ENCODE measurements at places on chromosomes 11 and 22. TPM values are rescaled to one million over a fixed set of nuclear protein-coding genes. Genes with fewer than 3 reads are reported as not detected.

Gene SLC22A8
- not detected for total RNA-seq

Gene TEAD1
- total RNA-seq: 240 TPM

Gene MMP13
- total RNA-seq: not detected

DNA sequence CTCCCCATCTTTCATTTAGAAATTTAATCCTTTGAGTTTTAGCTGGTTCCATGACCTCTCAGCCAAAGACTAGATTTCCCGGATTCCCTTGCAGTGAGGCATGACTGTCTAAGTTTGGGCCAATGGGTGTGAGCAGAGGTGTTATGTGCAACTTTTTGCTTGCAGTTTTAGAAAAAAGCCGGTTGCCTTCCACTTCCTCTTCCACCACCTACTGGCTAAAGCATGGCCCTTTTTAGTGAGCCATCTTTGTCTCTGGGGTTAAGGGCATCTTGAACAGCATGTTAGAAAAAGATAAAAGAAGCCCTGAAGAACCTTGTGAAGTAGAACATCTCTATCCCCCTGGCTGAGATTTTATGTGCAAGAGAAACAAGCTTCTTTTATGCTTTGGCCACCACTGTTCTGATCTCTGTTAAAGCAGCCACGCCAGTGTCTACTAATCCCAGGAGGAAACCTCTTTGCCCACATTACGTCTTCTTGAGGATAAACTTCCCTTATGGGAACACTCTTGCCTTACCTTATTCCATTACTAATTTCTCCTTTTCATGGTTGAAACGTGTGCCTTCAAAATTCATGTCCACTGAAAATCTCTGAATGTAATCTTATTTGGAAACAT, 279.9 kb downstream of the TENM4 start:
- DNase-seq: no peak

GRCh38 chr11:100940111-100940510, 189.5 kb downstream of the PGR start:
- DNase-seq: no peak

DNA sequence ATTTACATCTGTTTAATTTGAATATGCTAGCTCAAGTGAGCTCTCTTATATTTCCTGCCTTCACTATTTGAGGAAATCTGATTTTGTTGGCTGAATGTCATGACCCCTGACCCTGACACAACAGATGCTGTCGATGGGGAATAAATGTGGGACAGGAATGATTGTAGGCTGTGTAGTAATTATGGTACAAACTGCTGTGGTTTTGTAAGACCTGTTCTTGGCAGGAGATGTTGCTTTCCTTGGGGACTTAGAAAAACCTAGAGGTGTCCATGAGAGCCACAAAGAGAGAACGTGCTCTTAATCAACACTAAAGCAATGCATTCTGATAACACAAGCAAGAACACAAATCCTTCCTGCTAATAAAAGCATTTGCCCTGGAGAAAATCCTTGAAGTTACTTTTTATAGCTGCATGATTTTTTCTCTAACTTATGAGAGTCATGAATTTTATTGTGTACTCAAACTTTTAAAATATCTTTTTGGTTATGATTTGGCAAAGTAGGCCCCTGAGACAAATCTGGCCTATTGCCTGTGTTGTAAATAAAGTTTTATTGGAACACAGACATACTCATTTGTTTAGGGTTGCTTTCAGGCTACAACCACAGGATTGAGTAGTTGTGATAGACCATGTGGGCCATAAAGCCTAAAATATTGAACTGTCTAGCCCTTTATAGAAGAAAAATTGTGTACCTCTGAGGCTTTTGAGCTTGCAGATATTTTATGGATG, 90.2 kb downstream of the DDX10 start:
- no peak for DNase-seq

DNA sequence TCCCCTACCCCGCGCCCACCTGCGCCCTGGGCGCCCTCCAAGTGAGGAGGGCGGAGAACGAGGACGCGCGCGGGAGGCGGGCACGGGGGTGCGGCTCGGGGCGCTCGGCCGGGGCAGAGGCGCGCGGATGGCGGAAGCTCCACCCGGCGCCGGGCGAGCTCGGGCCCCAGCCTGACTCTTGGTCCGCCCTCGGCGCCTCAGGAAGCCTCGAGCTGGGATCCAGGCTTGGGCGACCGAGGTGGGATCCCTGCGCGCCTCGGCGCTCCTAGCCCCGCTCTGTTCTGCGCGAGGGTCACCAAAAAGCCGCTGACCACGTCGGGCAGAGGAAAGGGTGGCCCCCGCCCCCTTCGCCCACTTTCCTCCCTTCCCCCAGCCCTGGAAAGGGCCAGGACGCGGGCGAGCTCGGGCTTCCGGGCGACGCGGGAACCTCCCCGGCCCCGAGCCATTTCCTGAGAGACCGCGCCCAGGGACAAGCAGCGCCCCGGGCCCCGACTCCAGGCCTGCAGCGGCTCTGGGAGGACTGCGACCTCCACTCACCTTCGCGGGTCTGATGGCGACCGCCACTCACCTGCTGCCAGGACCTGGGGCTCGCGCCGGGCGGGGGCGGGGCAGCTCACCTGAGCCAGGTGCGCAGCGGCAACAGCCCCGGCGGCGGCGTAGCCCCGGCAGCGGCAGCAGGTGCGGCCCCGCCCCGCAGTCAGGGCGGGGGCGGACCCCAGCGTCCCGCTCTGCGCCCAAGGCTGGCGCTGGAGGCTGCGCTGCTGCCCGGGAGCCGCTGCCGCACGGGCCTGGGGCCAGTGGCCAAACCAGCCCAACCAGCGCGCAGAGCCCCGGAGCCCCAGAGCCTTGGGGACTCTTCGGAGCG, 2.2 kb upstream of the SIGIRR start:
- DNase-seq: no peak

DNA sequence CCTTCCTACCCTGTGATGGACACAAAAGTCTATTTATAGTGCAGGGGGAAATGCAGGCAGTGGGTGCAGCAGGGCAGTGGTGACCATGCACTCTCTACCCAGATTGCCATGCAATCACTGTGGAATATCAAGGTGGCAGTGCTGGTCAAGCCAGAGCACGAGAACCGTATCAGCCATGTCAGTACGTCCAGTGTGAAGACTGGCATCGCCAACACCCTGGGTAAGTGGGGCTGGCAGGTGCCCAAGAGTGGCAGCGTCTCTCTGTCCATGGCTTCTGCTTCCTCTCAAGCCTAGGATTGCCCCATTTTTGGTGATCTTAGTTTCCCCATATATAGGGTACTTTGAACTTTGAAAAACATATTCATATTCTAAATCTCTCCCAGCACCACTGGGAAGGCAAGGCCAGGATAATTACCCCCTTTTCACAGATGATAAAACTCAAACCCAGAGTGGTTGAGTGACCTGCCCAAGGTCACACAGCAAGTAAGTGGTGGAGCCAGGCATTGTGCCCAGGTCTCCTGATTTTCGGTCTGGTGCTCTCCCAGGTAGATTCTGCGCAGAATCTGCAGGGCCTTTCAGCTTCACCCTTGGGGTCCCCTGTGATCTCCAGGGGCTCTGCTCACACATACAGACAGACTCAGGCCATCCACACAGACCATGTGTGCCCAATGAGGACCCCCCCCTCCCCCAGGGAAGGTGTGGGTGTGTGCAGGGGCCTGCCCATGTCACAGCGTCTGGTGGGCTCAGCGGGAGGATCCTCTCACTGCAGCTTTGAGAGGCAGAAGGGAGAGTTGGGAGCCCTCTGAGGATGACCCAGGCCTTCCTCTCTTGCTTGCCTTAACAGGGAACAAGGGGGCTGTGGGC, 7.1 kb downstream of the INPPL1 start:
- no peak for DNase-seq

GRCh38 chr11:131136486-131136885, 220.2 kb upstream of the SNX19 start:
- peak; percentile 58 for DNase-seq

Measured in HFFc6 (cell line).